Posterior vena cava (tissue), 2 donors: ENCODE measurements at places on chromosomes 5 and 9. TPM values are rescaled to one million over a fixed set of nuclear protein-coding genes. Genes with fewer than 3 reads are reported as not detected.

Gene TAF11L5
- total RNA-seq, result not detected

Gene STC2
- 4.2 TPM for total RNA-seq

Gene CTNND2
- total RNA-seq, result 0.46 TPM

Gene ENTPD8
- total RNA-seq, result not detected

Gene GABRG2
- total RNA-seq, result not detected

GRCh38 chr9:15277400-15278090, 29.5 kb downstream of the TTC39B start:
- no peak for DNase-seq

DNA sequence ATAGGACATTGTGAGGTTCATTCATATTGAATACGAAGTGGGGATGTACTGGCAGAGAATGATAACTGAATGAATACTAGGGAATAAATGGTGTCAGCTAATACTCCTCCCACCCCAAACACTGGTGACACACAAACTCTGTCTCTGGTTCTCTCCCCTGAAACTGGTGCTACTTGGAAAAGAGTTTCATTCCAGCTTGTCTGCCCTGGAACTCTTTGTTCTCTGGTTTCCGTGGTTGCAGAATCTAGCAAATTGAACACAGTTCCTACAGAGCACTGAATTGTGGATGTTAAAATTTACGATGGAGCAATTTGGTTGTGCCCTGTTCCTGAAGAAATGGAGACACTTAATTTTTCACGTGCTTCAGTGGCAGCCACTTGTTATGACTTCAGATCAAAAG, 181.7 kb downstream of the KCTD16 start:
- no peak for DNase-seq

DNA sequence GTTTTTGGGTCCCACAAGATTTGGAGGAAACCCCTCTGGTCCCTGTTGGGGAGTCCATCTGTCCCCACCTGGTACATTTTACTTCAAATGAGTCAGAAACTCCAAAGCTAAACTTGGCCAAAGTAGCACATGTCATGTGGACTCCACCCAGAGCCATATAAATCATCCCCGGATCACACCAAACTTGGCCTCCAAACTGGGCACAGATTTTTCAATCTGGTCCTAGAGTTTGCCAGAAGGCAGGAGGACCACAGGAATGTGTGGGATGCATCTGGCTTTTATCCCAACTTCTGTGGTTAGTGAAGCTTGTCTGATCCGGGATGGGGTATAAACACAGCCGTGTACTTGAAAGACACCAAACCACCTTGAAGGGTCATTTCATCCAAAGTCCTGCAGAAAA, 66.3 kb downstream of the MAT2B start:
- DNase-seq, result no peak

GRCh38 chr5:16505140-16505891, 39.7 kb upstream of the ZNF622 start:
- DNase-seq, result no peak

GRCh38 chr5:108876451-108876850, 128.8 kb downstream of the FER start:
- DNase-seq, result no peak

DNA sequence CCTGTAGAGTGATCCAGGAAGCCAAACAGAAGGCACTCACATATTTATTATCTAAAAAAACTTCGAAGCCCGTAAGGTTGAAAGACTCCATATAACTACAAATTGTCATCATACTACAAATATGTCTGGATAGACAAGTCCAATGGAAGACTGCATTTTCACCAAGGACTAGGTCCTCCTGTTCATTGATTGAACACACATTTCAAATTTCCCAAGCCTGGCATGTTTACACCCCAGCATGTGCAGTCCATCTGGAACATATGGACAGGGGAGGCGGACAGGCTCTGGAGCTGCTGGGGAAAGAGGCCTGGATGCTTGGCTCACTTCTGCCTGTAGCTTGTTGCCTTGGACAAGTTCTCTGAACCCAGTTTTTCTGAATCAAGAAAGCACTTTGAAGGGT, 378.7 kb downstream of the ENC1 start:
- no peak for DNase-seq

GRCh38 chr9:127634021-127634420, 21.9 kb downstream of the STXBP1 start:
- no peak for DNase-seq

GRCh38 chr9:25733336-25733982, 55.2 kb upstream of the TUSC1 start:
- DNase-seq, result no peak

DNA sequence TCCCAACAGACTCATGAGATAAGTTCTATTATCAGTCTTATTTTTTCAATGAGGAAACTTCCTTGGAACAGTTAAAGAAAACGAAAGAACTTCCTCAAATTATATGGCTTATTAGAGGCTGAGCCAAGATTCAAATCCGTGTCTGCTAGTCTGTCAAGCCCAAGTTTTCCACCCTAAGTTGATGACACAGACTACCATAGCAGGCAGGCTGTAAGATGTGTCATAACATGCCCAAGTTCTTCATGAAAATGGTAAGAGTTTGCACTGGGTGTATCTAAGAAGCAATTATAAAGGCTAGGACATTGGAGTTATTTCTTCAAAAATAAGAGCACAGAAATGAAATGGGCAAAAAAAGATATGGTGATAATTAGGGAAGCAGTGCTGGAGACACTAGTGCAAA, 634.5 kb downstream of the BRINP1 start:
- DNase-seq, result no peak
